ENCODE measurements at places on chromosomes 5 and 9.

DNA sequence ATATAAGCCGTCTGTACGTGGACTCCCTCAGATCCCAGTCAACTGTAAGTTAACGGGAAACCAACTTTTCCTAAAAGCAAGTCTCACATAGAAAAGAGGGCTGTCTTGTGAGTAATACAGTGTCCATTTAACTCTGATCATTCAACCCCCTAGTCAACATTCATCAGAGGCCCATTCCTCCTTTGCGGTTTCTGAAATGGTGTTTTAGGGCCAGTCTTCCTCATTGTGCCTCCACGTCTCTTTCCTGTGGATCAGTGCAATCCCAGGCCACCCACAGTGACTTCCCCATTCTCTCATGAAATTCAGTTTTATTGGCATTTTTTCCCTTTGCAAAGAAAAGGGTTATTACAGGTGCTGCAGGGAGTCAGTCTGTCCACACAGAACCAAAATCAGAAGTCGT lies 261.8 kb downstream of the NR3C1 start:
- no peak for DNase-seq

DNA sequence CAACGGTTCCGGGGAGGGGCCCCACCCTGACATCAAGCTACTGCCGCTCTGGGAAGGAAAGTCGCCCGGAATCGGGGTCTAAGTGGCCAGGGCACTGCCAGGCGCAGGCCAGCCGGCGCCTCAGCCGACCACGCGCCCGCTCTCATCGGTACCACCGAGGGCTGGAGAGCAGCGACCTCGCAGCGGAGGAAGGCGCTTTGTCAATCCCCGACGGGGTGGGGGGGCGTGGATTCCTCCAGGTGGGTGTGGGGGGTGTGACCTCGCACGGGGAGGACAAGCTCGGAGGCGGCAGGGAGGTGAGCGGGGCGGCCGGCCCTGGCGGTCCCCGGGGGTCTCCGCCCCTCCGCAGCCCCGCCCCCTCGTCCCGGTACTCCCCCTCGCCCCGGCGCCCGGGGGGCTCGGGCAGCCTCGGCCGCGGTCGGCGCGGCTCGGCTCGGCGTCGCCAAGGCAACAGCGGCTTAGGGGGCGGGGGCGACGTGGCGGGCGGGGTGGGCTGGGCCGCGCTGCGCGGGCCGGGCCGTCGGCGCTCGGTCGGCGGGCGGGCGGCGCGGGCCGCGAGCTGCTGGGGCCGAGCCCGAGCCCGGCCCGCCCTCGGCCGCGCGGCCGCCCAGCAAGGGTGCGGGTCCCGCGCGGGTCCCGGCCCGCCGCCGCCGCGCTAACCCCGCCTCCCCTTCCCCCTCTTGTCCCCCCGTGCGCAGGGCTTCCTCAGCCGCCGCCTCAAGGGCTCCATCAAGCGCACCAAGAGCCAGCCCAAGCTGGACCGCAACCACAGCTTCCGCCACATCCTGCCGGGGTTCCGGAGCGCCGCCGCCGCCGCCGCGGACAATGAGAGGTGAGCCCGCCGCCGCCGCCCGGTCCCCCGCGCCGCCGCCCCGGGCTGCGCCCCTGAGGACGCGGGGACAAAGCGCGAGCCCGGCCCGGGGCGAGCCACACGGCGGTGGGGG lies 47.5 kb downstream of the DAB2IP start:
- DNase-seq, result peak; percentile 36

- no peak for DNase-seq
Observed at GRCh38 chr5:81058121-81058520, 98.0 kb downstream of the RASGRF2 start.

DNA sequence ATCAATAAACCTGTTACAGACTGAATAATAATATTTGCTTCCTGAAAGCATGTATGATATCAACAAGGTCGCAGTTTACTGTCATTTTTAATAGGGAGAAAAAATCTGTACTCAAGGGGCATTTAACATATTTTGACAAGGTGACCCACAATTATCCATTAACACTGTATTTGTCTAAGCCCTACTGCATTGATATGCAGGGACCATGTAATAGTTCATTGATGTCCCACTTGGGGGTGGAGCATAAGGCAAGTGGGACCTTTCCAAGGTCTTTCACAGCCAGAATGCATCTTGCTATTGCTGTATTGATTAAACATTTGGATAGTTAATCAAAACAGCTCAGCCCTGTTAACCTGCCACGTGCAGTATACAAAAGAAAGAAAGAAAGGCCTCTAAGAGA lies 502.0 kb downstream of the NR2F1-AS1 start:
- no peak for DNase-seq

DNA sequence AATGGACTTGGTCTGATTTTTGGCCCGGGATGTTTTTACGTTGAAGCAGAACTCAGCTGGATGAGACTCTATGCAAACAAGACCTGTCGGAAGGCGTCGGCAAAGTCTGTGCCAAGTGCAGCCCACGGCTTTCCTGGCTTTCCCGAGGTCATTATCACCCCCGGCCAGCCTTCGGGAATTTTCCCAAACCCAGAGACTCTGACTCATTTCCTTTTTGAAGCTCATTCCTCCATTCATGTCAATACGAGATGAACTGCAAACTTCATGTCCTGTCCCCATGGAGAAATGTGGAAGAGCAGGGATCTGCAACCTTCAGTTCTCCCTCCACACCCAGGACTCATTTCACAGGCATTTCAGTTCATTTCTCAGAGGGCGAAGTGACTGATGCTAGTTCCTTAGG lies 95.3 kb downstream of the IRX2 start:
- no peak for DNase-seq

DNA sequence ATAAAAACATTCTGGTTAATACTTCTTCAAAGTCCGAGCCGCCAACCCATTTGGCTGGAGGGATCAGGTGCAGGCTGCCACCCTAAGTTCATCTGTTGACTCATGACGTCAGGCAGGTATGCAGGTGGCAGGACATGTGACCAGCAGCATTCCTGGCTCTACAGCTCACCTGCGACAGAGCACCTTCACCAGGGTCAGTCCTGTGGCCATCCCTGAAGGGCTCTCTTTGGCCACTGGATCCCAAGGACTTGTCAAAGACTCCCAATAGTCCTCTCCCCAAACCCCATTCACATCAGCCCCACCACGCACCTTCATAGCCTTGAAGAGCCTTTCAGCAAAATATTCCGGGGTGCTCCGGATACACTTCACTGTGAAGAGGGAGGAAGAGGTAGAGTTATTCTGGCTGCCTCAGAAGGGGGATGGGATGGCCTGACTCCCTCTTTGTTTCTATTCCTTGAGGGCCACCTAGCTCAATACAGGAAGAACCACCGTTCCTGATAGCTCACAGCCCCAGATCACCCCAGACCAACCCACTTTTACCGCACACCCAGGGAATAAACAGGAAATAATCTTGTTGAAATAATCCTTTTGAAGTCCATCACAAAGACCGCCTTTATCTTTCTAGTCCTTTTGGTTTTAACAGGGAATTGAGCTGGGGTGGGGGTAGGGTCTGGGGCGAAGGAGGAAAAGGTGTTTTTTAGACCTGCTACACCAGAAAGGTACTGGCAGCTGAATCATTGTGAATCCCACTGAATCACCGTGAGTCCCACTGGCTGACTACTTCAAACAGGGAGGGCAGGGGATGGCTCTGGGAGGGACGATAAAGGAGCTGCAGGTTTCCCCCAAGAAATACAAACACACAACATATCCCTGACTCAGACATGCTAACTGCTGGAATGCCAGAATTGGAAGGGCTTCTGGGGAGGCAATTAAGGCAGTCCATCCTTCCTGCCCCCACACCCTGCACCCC lies 26.4 kb downstream of the ANXA6 start:
- DNase-seq, result no peak

- DNase-seq, result no peak
Observed at GRCh38 chr9:87089929-87090328, 142.6 kb upstream of the GAS1 start.

GRCh38 chr5:123215929-123216702 lies 127.1 kb downstream of the PRDM6 start:
- no peak for DNase-seq

DNA sequence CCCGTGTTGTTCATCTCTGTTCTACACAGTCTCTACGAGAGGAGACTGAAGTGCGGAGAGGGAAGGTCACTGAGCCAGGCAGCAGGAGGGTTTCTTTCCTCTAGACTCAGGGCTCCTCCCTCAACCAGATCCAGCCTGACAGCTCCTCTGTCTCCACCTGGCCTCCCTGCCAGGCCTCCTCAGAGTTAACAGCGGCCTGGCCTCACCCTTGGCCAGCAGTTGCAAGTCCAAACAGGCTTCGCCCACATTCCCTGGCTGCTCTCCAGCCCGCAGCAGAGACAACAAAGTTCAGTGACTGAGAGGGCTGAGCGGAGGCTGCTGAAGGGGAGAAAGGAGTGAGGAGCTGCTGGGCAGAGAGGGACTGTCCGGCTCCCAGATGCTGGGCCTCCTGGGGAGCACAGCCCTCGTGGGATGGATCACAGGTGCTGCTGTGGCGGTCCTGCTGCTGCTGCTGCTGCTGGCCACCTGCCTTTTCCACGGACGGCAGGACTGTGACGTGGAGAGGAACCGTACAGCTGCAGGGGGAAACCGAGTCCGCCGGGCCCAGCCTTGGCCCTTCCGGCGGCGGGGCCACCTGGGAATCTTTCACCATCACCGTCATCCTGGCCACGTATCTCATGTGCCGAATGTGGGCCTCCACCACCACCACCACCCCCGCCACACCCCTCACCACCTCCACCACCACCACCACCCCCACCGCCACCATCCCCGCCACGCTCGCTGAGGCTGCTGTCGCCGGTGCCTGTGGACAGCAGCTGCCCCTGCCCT lies at the start of gene HRCT1:
Gene HRCT1 (plus strand): TSS at position 291 of the 768 bp plus-strand sequence. CDS start 86 bp downstream, at position 377.
- no peak for DNase-seq

DNA sequence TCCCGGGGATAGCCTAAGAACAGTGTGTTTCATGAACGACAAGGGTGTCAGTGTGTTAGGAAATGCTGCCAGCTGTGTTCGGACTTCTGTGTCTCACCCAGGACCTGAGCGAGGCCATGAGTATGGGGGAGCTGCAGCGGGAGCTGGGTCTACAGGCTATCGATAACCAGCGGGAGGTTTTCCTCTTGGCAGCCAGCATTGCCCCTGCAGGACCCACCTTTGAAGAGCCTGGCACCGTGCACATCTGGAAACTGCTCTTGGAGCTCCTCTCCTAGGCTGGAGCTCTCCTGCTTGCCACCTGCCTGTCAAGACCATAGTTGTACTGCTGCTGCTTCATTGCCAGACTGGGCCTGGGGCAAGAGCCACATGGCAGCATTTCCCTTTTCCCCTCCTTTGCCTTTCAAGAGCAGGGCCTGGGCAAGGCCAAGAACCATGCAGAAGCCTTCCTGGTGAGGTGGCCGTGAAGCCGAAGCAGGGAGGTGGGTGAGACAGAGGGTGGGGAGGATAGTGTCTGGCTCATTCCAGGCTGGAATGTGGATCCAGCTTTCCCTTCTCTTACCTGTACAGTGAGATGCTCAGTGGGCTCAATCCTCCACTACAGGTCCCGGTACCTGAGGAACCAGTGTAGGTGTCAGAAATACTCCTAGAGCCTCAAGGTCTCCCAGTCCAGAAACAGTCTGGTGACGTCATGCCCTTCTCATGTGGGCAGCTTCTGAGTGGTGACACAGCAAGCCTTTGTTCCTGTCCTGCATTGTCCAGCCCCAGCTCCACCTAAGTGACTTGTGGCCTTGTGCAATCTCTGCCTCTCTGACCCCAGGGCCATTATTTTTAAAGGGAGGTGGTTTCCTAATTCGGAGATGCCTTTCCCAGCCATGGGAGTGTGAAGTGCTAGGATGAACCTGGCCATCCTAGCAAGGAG lies 6.6 kb downstream of the ARL10 start:
- DNase-seq, result no peak

DNA sequence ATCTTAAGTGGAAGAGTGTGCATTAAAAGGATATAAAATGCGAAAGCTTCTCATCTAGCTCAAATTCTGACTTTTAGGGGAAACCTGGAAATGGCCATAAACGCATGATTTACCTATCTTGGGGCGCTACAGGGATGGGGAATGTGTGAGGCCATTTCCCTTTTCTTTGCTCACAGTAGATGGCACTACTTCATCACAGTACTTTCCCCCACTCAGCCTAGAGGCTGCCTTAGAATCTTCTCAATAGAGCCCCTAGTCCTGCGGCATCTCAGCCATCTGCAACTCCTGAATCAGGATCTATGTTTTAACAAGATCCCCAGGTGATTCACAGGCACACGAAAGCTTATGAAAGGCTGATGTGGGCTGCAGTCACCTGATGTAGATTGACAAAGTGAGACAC lies 110.8 kb downstream of the LHFPL2 start:
- DNase-seq, result no peak

- no peak for DNase-seq
Observed at GRCh38 chr9:123965801-123966686, 36.1 kb upstream of the DENND1A start.

- DNase-seq, result no peak
Observed at GRCh38 chr5:37739817-37740261, 100.0 kb downstream of the GDNF start.

- no peak for DNase-seq
Observed at GRCh38 chr5:13910201-13910600, 34.3 kb downstream of the DNAH5 start.

DNA sequence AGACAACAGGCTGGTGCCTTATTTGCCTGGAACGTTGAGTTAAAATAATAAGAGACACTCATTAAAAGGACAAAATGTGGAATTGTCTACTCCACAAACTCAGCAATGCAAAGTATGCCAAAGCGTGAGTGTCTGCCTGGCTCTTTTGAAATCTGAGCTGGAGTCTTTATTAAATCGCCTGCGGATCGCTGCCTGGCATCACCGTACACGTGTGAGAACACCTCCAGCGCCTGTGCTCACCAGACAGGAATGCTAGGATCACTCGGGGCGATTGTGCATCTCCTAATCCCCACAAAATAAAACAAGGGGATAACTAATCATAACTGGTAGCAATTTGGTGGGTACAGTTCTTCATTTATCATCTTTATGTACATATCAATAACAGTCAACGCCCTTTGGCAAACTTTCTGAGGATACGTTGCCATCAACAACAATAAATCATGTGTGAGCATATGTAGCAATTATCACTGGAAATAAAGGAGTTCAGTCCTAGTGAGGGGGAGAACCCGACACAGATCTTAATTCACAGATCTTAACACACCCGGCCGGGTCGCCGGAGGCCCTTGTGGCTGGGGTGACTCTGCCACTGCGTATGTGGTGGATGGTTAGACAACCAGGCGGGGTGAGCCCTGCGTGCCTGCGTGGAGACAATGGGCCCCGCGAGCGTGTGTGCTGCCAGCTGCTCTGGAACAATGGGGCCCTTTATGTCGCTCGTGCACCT lies 284.9 kb upstream of the IRX1 start:
- DNase-seq, result no peak

- no peak for DNase-seq
Observed at GRCh38 chr5:143302341-143303045, 101.0 kb downstream of the NR3C1 start.

- DNase-seq, result no peak
Observed at GRCh38 chr9:94800424-94801117, 74.1 kb downstream of the AOPEP start.

- no peak for DNase-seq
Observed at GRCh38 chr5:68149189-68149588, 66.4 kb upstream of the PIK3R1 start.

- DNase-seq, result peak; percentile 63
Observed at GRCh38 chr9:272251-273213, 57.9 kb downstream of the DOCK8 start.

GRCh38 chr9:90419221-90419851 lies 223.3 kb downstream of the DIRAS2 start:
- DNase-seq, result no peak

- DNase-seq, result no peak
Observed at GRCh38 chr9:79686381-79687130, 114.8 kb downstream of the TLE4 start.

- no peak for DNase-seq
Observed at GRCh38 chr5:5497152-5497788, 74.8 kb downstream of the ICE1 start.

GRCh38 chr5:62592558-62592957 lies 13.9 kb downstream of the LRRC70 start:
- DNase-seq, result no peak

- no peak for DNase-seq
Observed at GRCh38 chr9:98455256-98456155, 200.1 kb upstream of the TBC1D2 start.

All from activated T-cell treated with anti-CD3 and anti-CD28 coated beads, Interleukin-2, amount 50 U/mL, for 1 hour (primary cell).